ENCODE measurements at places on chromosomes 7 and 10.

GRCh38 chr7:40177071-40177470 lies 42.3 kb downstream of the SUGCT start:
- no peak for DNase-seq

- no peak for DNase-seq
Measured at GRCh38 chr7:132871419-132871818, 210.5 kb downstream of the CHCHD3 start.

DNA sequence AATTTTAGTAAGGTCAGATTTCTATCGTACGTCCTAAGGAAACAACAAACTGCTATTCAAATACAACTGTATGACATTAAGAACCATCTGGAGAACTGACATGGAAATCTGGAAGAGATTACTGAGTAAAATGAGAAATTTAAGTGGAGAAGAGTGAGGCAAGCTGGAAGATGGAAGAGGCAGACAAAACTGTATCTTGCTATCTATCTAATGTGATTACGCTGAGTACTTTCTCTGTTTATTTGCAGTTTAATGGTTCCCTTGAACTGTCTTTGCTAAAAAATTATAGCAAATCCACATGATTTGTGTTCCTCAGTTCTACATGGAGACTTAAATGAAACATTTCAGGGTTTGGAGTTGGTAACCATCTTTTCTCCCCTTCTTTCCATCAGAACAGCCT lies 927.1 kb upstream of the MBL2 start:
- no peak for DNase-seq

GRCh38 chr7:137269240-137269639 lies 74.3 kb downstream of the PTN start:
- DNase-seq, result no peak

- peak; percentile 95 for DNase-seq
Measured at GRCh38 chr7:6160191-6160623, 112.2 kb downstream of the CYTH3 start.

GRCh38 chr7:17159500-17160037 lies 138.9 kb upstream of the AHR start:
- no peak for DNase-seq

DNA sequence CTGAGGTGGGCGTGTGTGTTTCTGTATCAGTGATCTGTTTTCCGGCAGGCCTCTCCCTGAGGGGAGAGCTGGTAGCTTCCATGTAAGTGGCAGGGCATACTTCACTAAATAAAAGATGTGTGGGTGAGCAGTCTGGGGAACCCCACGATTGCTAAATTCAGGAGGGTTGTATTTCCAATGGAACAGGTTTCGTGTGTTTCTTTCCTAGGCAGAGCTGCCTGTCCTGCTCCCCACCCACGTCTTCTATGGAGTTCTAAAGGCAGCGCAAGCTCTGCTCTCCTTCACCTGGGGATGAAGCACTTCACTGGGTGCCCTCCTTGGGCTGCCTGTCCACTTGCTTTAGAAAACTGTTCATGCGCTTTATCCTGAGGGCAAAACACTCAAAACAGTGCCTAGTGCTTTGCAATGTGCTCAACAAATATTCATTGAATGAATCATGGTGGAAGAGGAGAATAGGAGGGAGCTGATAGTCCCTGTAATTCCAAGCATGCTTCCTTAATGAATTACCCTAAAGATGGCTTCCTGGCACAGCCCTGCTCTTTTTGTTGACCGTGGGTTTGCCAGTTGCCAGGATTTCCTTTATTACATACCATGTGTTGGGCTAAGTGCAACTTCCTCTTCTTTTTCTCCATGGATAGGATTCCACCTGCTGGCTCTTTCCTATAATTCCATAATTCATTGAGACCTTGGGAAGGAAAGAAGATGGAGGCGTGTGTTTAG lies 50.6 kb upstream of the SRPK2 start:
- DNase-seq, result peak; percentile 90

DNA sequence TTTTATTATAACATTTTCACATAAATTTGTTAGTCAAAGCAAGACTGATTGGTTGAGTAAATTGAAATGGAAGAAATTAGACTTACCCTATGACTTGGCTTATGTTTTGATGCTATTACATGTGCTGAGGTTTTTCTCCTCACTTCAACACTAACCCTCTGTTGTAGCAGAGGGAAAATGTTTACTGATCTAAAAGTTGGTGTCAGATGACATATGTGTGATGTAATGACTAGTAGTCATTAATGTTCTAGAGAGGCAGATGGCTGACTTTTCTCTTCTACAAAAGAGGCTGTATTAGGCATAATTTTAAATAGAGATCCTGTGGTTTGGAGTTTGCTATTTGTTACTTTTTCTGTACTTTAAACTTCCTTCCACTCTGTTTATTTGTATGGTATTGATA lies 266.0 kb downstream of the BBS9 start:
- DNase-seq, result no peak

- no peak for DNase-seq
Measured at GRCh38 chr7:41060796-41061195, 642.1 kb downstream of the INHBA start.

DNA sequence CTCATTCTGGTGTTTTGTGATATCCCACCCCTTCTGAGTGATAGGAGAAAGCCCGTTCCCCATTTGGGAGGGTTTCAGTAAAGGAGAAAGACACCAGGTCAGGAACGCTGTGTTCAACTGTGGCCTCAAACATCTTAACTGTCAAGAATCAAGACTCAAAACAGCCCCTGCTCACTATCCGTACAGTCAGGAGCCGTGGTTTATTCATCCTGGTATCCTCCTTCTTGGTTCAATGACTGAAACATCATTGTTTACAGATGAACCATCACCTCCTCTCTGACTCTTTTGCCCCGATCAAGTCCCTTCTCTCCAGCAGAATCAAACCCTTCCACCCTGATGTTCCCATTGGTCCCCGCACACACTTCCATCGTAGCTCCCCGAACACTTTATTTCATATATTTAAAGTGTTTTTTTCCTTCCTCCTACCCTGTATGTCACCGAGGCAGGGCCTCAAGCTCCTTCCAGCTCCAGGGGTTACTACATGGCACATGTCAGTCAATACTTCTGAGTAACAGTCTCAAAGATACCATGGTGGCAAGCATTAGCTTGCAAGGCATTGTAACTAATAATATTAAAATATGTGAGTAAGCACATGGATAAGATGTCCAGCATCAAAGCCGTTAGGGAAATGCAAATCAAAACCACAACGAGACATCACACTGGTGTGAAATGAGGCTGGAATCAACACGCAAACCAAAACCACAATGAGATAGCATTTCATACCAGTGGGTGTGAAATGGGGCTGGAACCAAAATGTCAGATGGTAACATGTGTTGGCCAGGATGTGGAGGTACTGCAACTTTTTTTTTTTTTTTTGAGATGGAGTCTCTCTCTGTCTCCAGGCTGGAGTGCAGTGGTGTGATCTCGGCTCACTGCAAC lies 124.7 kb upstream of the C1QL3 start:
- no peak for DNase-seq

GRCh38 chr7:39130857-39131526 lies 153.3 kb downstream of the POU6F2 start:
- DNase-seq, result no peak

Data from GM03348 (cell line).